ENCODE measurements at places on chromosomes 7 and 10.

- DNase-seq, result no peak
Observed at GRCh38 chr10:115969591-115969990, 303.4 kb downstream of the GFRA1 start.

GRCh38 chr7:87032604-87033339 lies 26.7 kb downstream of the ELAPOR2 start:
- no peak for DNase-seq

- DNase-seq, result no peak
Observed at GRCh38 chr7:79063019-79063698, 390.3 kb downstream of the MAGI2 start.

DNA sequence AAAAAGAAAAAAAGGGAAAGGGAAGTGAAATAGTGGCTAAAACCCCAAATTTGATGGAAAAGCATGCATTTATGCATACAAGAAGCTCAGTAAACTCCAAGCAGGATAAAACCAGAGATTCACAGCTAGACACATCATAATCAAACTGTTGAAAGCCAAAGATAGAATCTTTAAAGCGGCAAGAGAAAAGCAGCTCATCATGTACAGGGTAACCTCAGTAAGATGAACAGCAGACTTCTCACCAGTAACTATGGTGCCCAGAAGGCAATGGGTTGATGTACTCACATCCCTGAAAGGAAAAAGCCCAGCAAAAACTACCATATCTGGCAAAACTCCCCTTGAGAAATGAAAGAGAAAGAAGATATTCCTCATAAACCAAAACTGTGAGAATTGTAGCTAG lies 60.4 kb downstream of the TPST1 start:
- DNase-seq, result no peak

DNA sequence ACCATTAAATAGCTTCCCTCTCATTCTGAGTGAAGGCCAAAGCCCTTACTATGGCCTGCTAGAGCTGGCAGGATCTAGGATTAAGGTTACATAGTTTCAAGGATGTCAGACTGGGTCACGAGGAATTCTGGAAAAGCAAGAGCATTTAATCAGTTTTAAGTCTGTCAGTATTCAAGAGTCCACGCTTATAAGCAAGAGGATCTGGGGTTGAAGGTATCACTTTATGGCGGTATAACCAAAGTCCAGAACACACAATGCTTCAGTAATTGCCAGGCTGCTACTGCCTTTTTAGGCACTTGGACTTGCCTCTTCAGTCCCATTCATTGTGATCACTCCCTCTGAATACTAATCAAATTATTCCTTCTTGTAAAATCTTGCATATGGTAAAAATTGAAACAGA lies 101.0 kb downstream of the HBP1 start:
- DNase-seq, result no peak

- DNase-seq, result peak; percentile 3
Observed at GRCh38 chr7:94394437-94395140, at the start of gene COL1A2. TSS of gene COL1A2 (plus strand) at chr7:94394895. CDS start at chr7:94395032, 137 bp downstream.

GRCh38 chr10:8037199-8037801 lies 17.2 kb upstream of the GATA3 start:
- DNase-seq, result no peak

- no peak for DNase-seq
Observed at GRCh38 chr7:150313870-150314269, 9.3 kb upstream of the LRRC61 start.

GRCh38 chr7:155187061-155187785 lies 110.5 kb upstream of the INSIG1 start:
- no peak for DNase-seq

DNA sequence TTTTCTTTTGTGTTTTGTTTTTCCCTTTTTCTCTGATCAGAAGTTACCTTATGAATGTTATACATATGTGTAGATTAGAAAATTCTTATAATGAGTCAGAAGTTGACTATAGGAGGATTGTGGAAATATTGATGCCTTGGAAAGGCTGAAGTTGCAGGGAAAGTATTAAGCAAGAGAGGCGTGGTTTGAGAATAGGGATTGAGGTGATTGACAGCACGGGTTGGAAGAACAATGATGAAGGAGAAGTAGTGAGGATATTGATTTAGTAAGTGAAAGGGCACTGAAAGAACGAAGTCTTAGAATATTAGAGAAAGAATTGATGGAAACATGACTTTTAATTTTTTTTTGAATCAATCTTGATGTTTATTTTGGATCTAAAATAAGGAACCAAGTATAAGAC lies 176.0 kb downstream of the EXOC4 start:
- DNase-seq, result no peak

DNA sequence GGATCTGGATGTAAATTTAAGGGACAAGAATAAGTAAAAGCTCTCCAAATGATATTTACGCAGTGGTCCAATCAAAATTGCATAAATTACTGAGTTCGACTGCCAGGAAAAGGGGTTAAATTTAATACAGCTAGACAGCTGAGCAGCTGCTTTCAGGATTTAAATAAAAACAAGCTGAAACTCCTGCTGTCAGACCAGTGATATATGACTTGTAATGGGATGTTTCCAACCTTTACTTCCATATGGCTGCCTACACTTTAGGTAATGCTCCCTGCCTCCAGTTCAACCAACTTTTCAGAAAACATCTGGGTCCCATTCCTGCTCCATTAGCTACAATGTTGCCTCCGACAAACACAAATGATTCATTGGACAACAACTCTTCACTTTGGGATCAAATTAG lies 326.3 kb upstream of the DGKB start:
- no peak for DNase-seq

DNA sequence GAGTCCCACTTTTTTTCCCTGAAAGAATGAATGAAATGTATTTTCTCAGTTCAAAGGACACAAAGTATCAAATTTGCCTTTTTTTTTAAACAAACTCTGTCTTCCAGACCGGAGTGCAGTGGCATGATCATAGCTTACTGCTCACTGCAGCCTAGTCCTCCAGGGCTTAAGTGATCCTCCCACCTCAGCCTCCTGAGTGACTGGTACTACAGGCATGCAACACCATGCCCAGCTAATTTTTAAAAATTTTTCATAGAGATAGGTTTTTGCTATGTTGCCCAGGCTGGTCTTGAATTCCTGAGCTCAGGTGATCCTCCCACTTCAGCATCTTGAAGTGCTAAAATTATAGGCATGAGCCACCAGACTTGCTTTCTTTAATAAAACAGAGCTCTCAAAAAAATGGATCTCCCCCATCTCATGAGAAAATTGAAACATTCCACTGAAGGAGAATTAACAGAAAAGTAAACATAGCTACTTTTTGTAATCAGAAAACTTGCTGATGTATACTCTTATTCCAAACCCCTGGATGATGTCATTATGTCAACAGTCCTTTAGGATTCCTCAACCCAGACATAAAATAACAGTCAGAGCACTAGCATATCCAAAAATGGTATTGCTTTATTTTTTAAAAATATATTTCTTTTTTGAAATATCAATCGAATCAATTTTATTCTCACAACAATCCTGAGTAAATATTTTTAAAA lies 12.3 kb upstream of the TRDMT1 start:
- DNase-seq, result no peak

GRCh38 chr10:106513352-106513771 lies 651.1 kb downstream of the SORCS1 start:
- no peak for DNase-seq

- DNase-seq, result no peak
Observed at GRCh38 chr7:39606352-39606751, 17.0 kb upstream of the RALA start.

GRCh38 chr7:31550432-31550831 lies 36.5 kb downstream of the ITPRID1 start:
- DNase-seq, result no peak

GRCh38 chr10:84903320-84903719 lies 574.9 kb downstream of the CCSER2 start:
- DNase-seq, result no peak

DNA sequence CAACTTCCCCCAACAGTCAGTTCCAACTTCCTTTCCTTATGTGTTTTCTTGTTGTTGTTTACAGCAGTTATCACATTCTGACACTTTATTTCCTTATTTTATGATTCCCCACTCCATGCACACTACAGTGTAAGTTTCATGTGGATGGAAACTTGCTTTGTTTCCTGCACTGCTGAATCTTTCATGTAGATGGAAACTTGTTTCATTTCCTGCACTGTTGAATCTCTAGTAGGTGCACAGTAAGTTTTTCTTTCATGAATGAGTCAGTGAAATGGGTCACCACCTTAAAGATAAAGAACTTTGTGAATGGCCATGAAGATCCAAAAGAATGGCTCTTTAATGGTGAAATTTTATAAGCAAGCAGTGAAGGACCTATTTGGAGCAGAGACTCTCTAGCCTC lies 61.4 kb downstream of the SHOC2 start:
- no peak for DNase-seq

- DNase-seq, result no peak
Observed at GRCh38 chr7:154794147-154794780, 208.7 kb downstream of the PAXIP1 start.

DNA sequence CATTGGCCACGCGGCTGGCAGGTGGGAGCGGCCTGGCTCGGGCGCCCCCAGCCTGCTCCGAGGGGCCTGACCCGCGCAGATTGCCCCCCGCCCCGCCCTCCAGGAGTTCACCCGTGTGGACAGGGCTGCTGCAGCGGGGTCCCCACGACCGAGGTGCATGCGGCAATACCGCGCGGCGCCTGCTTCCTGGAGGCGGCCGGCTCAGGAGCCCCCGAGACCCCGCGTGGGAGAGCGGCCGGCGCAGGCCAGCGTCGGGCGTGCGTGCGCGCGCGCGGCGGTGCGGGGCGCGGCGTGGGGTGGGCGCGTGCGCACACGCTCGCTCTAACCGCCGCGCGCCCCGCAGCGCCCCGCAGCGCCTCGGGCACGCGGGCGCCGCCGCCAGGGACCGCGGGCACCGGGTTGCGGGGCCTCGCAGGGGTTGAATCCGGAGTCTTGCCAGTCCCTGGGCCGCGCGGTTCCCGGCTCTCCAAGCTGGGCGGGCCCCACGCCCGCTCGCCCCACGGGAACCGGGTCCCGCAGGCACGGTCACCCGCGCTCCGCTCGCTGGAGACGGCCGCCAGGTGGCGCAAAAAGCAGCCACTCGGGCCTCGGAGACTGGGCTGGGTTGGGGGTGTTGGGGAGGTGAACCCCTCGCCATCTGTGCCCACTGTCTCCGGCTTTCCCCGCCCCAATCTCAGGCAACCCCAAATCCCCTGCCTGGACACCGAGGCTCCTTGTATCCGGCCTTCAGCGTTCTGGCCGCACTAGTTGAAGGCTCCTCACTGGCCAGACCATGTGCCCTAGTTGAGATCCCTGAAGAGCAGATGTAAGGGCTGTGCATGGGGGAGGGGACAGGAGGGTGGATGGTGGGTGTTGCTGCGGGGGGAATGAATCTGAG lies 1.3 kb upstream of the ACHE start:
- DNase-seq, result no peak

DNA sequence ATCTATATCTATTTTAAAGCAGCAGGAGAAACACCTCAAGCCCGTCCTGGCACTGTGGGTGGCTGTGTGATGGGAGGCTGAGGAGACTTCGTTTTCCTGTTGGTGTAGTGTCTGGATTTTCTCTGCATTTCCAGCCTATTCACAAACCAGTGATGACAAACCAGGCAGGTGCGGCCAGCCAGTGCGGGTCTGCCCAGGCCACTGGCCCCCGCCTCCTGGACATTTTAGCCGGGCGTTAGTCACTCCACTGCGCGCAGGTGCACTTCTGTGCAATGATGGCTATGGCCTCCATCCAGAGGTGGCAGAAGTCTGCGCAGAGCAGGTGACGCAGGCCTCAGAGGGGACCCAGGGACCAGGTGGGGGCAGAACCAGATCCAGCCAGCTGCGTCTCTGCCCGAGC lies 64.9 kb upstream of the PITRM1 start:
- DNase-seq, result no peak

- DNase-seq, result no peak
Observed at GRCh38 chr7:38831259-38831996, 77.6 kb downstream of the VPS41 start.

GRCh38 chr10:110305767-110306451 lies 1.2 kb upstream of the SMNDC1 start:
- DNase-seq, result peak; percentile 4

DNA sequence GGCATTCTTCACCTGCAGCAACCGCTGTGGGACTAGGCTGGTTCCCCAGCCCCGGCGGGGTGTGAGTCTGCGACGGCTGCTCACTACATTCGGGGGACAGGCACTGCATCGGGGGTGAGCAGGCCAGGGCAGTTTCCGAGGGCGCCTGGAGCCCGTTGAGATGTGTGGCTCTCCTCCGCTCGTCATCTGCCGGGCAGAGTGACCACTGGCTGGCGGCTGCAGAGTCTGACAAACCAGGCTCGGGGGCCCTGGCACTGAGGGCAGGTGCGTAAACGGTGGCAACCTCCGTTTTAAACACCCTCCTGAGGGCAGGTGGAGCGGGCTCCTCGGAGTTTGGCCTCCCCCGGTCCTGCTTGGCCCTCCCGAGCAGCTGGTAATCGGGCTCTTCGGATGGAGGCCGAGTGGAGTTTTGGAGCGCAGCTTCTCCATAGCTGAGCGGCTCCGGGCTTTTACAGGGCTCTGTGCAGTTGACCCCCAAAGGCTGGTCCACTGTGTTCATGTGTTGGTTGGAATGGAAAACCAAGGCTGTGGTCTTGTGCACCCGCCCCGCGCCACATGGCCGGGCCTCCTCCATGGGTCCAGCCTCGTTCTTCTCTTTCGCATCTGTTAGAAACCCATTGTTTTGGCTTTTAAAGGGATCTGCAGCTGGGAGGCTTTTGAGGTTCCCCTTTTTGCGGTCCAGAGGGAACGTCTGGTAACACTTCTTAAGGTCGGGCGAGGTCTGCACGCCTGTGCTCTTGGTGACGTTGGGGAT lies 20.9 kb downstream of the INSYN2A start:
- no peak for DNase-seq

GRCh38 chr10:42990721-42991441 lies 86.0 kb upstream of the RET start:
- DNase-seq, result no peak

- DNase-seq, result peak; percentile 97
Observed at GRCh38 chr7:31553661-31554081, 39.8 kb downstream of the ITPRID1 start.

DNA sequence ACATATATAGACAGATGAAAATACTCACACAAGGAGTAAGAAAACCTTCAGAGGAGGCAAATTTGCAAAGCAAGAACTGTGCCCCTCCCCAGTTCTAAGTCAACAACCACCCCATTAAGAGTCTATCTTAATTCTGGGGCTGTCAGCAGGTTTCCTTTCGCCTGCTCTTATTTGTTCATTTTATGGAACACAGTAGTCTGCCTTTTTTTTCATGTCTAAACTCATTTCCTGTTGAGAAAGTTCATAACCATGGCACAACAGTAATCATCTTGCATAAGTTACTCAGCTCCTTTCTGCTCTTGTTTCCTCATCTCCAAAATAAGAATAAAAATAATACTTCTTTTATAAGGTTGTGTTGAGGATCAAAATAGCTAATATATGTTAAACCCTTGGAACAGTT lies 25.8 kb upstream of the AMPH start:
- DNase-seq, result no peak

Measured in NCI-H2029 (cell line).